H1 (cell line): ENCODE measurements at places on chromosomes 2 and 18. TPM values are rescaled to one million over a fixed set of nuclear protein-coding genes. Genes with fewer than 3 reads are reported as not detected.

DNA sequence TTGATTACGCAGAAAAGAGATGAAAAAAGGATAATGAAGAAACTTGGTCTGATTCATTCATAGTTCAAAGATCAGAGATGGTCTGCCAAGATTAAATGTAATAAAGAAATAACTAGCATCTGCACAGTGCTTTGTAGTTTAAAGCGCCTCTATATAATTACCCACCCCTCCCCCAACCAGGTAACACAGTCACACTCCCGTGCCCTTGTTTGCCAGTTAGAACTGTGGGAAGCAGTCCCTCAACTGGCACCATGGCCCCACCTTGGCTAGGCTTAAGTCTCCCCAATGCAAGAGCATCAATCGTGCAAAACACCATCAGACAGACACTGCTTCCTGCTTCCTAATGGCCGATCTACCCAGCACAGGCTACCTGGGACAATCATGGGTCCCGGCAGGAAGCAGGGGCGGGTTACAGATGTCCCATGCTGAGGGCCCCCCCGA is 11.6 kb downstream of the ADCY3 start:
- DNase-seq = no peak

DNA sequence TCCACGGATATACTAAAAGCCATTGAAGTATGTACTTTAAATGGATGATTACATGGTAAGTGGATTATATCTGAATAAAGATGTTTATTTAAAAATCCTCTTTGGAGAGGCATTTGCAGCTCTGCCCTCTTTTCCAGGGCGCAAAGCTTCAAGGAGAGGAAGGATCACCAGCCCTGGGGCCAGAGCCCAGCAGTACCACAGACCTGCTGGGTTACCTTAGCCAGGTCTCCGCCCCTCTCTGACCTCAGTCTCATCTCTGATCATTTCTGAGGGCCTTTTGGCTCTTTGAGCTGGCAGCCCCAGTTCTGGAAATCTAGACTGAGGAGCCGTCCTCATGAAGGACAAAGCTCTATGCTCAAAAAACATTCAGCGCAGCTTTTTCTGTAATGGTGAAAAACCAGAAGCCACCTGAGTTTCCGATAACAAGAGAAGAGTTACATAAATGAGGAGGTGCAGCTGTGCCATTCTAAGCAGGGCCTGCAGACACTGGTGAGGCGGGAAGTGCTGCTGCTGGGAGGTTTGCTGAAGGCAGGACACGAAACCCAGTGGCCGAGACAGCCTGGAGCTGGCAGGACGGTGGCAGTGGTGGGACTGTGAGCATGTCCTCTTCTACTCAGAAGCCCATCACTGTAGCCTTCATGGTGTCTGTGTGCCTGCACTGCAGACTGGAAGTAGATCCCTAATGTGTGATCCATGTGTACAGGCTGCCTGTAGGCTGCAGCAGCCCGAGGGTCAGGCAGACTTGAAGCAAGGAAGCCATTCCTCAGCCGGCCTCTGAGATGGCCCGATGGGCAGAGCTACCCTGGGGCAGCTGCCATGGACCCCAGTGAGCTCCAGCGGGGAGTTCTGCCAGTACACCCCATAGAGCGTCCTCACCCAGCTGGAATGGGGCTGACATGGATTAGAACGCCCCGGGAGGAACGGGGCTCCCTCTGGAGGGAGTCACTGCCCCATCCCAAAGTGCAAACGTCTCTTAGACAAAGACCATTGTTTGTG is 27.7 kb downstream of the ADRA2B start:
- peak; percentile 44 for DNase-seq

The FAM124B gene
- total RNA-seq = 2.0 and 2.6 TPM in 2 replicates

- DNase-seq = no peak
Measured at GRCh38 chr2:144943986-144944385, 424.1 kb upstream of the ZEB2 start.

The ASAP2 gene
- total RNA-seq = 16.6 and 18.7 TPM in 2 replicates

The IL36B gene
- total RNA-seq = not detected in 2 replicates

DNA sequence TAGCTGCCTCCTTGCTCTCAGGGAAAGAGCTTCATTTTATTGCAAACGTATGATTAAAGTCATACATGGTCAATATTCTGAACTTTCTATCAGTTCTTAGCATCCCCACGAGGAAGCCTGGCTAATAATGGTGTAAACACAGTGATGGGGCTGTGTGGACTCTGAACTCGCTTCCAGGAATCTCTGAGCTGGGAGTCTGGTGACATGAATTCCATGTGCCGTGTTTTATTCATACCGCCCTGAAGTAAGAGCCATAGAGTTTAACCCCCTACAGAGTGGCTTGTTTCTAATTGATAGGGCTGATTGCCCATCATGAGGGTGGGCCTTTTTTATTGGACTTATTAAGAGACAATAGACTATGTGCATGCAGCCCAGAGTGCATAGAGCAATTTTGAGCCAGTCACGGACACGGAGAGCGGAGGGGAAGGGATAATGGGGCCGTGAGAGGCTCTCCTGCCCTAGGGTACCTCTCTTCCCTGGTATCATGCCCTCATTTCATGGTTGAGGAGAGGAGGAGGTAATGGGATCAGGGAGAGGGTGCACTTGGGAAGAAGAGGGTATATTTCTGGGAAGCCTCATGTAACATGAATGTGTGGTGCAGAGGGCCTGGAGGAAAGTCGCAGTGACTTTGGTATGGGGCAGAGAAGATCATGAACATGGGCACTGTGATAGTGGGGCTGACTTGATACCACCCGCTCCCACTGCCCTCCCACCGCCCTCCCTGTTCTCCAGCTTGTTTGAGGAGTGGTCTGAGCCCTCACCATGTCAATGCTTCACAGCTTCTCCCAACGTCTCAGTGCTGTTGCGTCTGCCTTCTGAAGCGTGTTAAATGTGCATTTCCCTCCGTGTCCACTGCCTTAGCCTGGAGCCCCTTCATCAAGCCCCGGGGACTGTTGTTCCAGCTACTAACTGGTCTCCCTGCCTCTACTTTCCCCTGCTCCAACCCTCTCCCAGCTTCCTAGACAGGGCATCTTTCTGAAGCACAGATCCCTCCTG is 73.2 kb downstream of the IL1R2 start:
- no peak for DNase-seq

The HOXD10 gene
- total RNA-seq = not detected in 2 replicates

DNA sequence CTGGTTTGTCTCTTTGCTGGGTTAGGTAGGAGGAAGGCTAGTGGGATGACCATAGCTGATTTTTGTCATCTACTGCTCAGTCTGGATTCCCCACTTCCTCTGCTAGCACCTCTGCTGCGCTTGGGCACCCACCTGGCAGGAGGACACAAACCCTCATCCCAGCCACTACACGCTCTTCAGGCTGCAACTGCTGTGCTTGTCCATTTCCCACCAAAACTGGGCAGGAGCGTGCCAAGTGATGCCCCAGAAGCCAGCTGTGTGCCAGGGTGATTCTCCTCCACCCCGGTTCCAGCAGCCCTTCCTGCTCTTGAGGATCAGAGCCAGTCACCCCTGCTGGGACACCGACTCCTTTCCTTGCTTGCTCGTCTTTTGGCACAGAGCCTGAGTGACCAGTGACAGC is 15.7 kb upstream of the PER2 start:
- no peak for DNase-seq

The CROCC2 gene
- not detected in 2 replicates for total RNA-seq

- DNase-seq = no peak
Measured at GRCh38 chr18:2902327-2902726, 55.5 kb downstream of the EMILIN2 start.

- DNase-seq = no peak
Measured at GRCh38 chr2:39649511-39649910, 16.2 kb upstream of the TMEM178A start.

GRCh38 chr2:15561574-15562344 is 625 bp upstream of the NBAS start:
- no peak for DNase-seq

The REEP1 gene
- 1.5 TPM in 2 replicates for total RNA-seq

The OR6B2 gene
- not detected in 2 replicates for total RNA-seq

The NEU4 gene
- 0.50 and 0.82 TPM in 2 replicates for total RNA-seq

DNA sequence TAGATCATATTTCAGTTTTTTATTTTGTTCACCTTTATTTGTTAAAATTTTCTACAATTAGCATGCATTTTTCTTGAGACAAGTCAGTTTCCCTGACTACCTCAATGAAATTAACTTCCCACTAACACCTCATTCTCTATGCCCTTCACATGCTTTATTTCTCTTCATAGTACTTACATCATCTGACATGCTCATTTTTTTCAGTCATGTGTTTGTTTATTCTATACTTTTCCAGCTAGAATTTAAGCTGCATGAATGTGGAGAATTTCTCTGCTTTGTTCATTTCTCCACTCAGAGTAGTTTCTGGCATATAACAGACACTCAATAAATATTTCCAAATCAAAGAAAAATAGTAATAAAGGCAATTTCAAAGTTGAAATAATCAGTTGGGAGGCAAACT is 78.9 kb upstream of the SCN7A start:
- DNase-seq = no peak

GRCh38 chr2:45394842-45395241 is 216.2 kb downstream of the SRBD1 start:
- no peak for DNase-seq

GRCh38 chr2:29423061-29423666 is 307.9 kb downstream of the CLIP4 start:
- DNase-seq = no peak

The DNAJC5G gene
- 1.4 TPM in 2 replicates for total RNA-seq

- no peak for DNase-seq
Measured at GRCh38 chr2:9492927-9493326, 18.6 kb downstream of the IAH1 start.

DNA sequence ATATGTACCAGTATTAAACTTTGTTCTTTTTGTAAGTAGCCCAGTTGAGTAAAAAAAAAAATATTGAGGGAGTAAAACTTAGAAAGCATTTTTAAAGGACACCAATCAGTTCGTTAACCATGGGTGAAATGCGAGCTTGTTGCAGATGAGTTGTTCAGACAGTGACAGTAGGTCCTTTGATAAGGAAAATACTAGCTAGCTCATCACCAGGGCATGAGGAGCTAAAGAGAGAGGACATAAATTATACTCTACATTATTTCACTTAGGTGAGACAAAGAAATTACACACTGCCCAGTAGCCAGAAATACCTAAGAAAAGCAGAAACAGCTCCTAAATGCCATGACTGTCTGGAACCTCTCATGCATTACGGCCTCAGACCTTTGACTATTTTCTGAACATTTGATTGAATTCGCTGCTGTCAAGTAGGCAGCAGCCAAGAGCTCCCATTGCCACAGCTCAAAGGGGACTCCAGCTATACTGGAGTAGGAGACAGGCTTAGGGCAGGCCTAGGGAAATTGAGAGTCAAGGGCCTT is 2.6 kb upstream of the HNRNPLL start:
- DNase-seq = no peak

DNA sequence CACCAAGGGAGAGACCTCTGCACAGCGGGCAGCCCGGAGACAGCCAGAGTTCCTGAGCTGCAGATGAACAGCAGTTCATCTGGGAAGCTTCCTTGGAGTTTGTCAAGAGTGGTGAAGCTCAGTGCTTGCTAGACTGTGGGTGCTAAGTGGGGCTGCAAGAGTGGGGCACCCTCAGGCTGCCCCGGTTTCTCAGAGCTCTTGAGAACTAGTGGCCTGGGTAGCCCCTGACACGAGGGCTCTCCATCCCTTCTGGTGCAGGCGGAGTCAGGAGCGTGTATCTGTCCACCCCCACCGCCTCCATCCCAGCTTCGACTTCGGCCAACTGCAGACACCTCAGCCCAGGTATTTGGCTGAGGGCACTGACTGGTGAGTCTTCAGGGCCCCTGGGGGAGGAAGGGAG is 222.0 kb downstream of the LOXHD1 start:
- no peak for DNase-seq

- no peak for DNase-seq
Measured at GRCh38 chr2:211901226-211901846, 637.3 kb downstream of the ERBB4 start.

DNA sequence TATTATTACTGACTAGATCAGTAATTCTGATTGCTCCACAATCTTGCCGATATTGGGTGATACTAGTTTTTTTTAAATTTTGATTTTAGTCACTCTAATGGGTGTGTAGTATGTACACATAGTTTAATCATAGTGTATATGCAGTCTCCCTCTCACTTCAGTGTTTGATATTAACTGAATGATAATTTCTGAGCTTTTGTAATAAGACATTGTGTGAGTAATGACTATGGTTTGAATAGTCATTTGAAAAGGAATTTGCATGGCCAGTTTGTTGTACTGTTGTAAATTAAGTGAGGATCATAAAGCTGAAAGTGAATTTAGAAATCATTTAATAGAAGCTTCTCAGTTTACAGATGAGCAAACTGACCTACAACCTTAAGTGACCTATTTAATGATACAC is 33.4 kb downstream of the USP14 start:
- no peak for DNase-seq

The SP140 gene
- total RNA-seq = 1.3 and 1.7 TPM in 2 replicates

DNA sequence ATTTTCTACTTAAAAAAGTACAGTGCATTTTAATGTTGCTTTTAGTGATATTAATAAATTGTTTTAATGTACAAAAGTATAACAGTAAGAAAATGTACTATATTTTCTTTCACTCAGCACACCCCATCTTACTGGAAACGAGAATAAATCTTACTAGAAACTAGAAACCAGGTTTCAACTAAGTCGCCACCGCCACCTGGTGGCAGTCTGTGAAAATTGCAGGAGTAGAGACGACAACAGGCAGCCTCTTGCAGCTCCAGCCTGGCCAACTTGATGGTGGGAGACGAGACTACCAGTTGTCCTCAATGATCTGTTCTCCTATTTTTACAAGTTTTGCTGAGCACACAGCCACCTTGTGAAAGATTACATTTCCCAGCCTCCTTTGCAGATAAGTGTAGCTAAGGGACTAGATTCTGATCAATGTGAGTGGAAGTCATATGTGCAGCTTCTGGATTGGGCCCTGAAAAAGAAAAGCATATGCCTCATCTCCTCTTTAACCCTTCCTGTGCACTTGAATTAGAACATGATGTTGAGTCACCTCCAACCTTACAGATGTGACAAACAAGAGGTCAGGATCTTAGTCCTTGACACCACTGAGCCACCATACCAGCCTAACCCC is 8.7 kb downstream of the OTOF start:
- DNase-seq = peak; percentile 75

GRCh38 chr2:96412307-96413258 is 77.0 kb downstream of the NCAPH start:
- no peak for DNase-seq

The KHK gene
- total RNA-seq = 17.7 and 20.5 TPM in 2 replicates

- no peak for DNase-seq
Measured at GRCh38 chr2:67984600-67984999, 78.2 kb downstream of the C1D start.
